ENCODE measurements at places on chromosomes 2 and 18. TPM values are rescaled to one million over a fixed set of nuclear protein-coding genes. Genes with fewer than 3 reads are reported as not detected.

DOK6 gene
- total RNA-seq: not detected

FAM237A gene
- not detected for total RNA-seq

TRABD2A gene
- total RNA-seq: 4.6 TPM

ANKRD30B gene
- total RNA-seq: not detected

WDFY1 gene
- 44.7 TPM for total RNA-seq

ABCG5 gene
- total RNA-seq: not detected

OR6B2 gene
- total RNA-seq: not detected

All from HCT116 (cell line).